ENCODE measurements at places on chromosomes 13 and 19. TPM values are rescaled to one million over a fixed set of nuclear protein-coding genes. Genes with fewer than 3 reads are reported as not detected.

Gene NPAS1
- 5.9 TPM for total RNA-seq

Gene OR4F17
- not detected for total RNA-seq

Gene P2RY11
- 3.4 TPM for total RNA-seq

Gene KIR2DL4
- not detected for total RNA-seq

Gene C19orf33
- 1.2 TPM for total RNA-seq

Gene OR7A5
- not detected for total RNA-seq

Gene SBK3
- total RNA-seq = not detected

Gene FBXL3
- total RNA-seq = 83.6 TPM

Gene MIR17HG
- 11.3 TPM for total RNA-seq

Gene SPACA7
- total RNA-seq = not detected

Gene GPC6
- 14.3 TPM for total RNA-seq

Gene SULT2B1
- total RNA-seq = not detected

Gene SBK2
- total RNA-seq = not detected

Gene ZFR2
- total RNA-seq = 4.7 TPM

Gene NKG7
- not detected for total RNA-seq

Gene SAE1
- 73.5 TPM for total RNA-seq

Gene DZIP1
- total RNA-seq = 47.2 TPM

Gene LILRB5
- total RNA-seq = 0.25 TPM

Gene PRSS57
- not detected for total RNA-seq

Gene LILRA1
- total RNA-seq = 0.25 TPM

Gene VPS36
- 47.5 TPM for total RNA-seq

Gene CLDND2
- total RNA-seq = not detected

Gene ADAT3
- total RNA-seq = 0.74 TPM

Gene GPR183
- total RNA-seq = 0.98 TPM

Gene DDA1
- total RNA-seq = 11.8 TPM

Gene SMIM24
- total RNA-seq = 0.25 TPM

Gene KLK2
- not detected for total RNA-seq

Gene ISYNA1
- total RNA-seq = 80.4 TPM

Gene ZGLP1
- 2.7 TPM for total RNA-seq

Gene CHAF1A
- 5.4 TPM for total RNA-seq

Gene MATK
- total RNA-seq = 16.0 TPM

Gene CHST8
- 5.9 TPM for total RNA-seq

Gene PLEKHG2
- total RNA-seq = 20.2 TPM

Gene C19orf85
- total RNA-seq = not detected

Gene RAD23A
- total RNA-seq = 26.1 TPM

Gene N4BP2L1
- total RNA-seq = 11.3 TPM

Gene VSTM2B
- total RNA-seq = 15.5 TPM

Gene FAM83E
- total RNA-seq = not detected

Gene PRRG2
- total RNA-seq = 0.25 TPM

Gene CD79A
- not detected for total RNA-seq

Gene ELSPBP1
- not detected for total RNA-seq

Gene SIGLEC7
- total RNA-seq = 0.49 TPM

Gene FAM216B
- 0.74 TPM for total RNA-seq

Gene CPT1C
- total RNA-seq = 40.6 TPM

Gene CBY2
- total RNA-seq = not detected

Gene MYCBP2
- 304 TPM for total RNA-seq

Gene TBXA2R
- 0.25 TPM for total RNA-seq

Gene INSL3
- total RNA-seq = not detected

Gene GNG7
- 7.4 TPM for total RNA-seq

Gene NPHS1
- 0.25 TPM for total RNA-seq

Gene LHB
- total RNA-seq = not detected
